ENCODE measurements at places on chromosomes 5 and 9.

DNA sequence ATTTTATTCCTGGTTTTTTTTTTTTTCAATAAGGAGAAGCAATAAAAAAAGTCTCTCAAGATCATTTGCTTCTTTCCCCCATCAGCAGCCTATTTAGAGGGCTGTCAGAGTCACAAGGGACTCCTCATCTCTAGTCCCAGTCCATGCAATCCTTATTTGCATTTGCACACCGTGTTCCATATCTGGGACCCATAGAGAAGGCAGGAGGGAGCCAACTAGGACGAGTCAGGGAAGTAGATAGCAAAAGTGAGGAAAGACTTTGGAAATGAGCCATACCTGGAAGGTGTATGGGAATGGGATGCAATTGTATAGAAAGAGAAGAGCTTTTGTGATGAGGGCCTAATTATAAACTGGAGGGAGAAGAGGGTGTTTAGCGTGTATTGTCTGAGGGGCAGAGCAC is 160.0 kb downstream of the PIK3R1 start:
- no peak for DNase-seq

DNA sequence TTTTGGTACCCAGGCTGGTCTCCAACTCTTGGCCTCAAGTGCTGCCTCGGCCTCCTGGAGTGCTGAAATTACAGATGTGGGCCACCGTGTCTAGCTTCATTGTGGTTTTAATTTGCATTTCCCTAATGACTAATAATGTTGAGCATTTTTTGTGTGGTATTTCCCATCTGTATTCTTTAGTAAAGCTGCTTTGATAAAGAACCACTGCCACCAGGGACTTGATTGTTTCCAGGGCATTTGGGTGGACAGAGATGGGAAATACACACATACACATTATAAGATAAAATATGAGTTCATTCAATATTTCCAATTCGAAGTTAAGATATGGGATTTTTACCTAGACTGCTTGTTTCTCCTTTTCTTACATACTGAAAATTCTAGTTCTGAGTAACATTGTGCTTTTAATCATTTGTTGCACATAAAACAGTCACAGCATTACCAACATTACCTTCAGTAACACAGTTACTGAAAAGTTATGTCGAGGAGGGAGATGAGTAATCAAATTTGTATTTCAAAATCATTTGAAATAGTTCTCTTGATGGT is 28.9 kb downstream of the HABP4 start:
- no peak for DNase-seq

- DNase-seq: no peak
Measured at GRCh38 chr5:52734557-52734956, 53.2 kb upstream of the ITGA1 start.

DNA sequence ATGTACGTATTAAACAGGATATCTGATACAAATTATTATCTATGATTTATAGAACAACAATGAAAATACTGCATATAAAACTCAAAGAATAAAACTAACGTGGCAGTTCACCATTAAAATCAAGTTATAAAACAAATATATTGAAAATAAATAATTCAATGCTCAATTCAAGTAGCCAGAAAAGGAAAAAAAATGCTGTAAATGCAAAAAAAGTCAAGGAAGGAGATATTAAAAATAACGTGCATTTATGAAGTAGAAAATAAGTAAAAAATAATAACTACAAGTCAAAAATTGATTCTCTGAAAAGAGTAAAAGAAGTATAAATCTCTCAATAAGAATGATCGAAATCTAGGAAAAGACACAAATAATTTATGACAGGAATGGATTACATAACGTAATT is 460.5 kb upstream of the CD180 start:
- no peak for DNase-seq

All from PC-3 (cell line).